HEK293T (cell line): ENCODE measurements at places on chromosomes 4 and X.

DNA sequence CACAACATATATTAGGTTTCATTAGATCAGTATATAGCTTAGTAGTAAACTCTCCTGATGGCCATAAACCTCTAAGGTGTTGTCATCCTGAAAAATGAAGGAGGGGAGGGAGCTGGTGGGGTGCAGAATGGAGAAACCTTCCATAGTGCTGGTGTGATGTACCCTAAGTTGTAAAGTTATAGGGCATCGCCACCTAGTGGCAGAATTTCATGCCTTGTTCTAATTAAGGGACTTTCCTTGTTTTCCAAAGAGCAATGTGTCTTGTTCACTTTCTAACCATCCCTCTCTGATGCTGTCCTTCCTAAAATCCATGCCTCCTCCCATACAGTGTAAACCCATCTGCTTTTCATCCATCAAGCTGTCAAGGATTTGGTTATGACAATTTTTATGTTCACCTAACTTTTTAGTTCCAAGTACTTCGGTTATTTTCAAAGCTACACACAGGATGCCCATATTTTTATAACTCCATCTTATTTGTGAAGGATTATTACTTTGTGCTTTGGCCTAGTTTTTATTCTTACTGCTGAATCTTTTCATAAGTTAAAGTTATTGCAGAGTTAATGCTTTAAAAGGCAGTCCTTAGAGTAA is 4.5 kb downstream of the NBDY start:
- peak; percentile 14 for DNase-seq

GRCh38 chr4:5708449-5709206 is at the start of gene EVC2:
EVC2 (minus strand) TSS chr4:5708559; CDS start chr4:5708513, 46 bp downstream.
- no peak for DNase-seq

DNA sequence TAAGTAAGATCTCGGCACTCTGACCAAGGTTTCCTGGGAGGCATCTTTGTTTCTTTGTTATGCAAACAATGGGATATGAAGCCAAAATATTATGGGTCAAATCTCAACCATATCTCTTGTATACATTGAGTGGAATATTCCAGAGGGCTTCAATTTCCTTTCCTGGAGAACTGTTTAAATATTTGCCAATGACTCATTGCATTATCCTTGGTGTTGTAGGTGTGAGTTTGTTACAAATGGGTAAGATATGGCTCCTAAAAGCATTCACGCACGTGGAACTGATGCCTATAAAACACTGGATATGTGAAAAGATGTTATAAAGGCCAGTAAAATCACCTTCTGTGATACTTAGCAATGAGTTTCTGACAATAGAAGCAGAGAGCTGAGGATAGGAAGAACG is 150.5 kb upstream of the WDR1 start:
- DNase-seq = no peak

GRCh38 chr4:1793496-1793840 is 375 bp downstream of the FGFR3 start:
- DNase-seq = peak; percentile 69

- no peak for DNase-seq
Observed at GRCh38 chr4:85358831-85359230, 116.1 kb upstream of the ARHGAP24 start.

GRCh38 chrX:20432048-20432447 is 165.3 kb upstream of the RPS6KA3 start:
- no peak for DNase-seq

- no peak for DNase-seq
Observed at GRCh38 chr4:153481478-153481877, 15.3 kb downstream of the TMEM131L start.

DNA sequence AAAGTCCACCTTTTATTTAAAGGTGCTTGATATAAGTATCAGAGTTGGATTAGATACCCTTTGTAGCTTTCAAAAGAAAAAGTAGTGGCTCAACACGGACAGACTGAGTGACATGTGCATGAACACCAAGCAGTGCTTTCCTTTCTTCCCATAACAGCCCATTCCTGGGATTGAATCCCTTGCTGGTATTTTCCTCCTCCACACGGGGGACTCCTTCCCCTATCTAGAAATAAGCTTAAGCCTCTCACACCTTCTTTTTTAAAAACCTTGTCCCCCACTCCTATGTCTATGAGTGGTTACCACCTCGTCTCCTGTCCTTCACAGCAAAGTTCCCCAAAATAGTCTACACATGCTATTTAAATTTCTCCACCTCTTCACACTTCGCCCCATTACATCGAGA is 5.1 kb downstream of the AP1S2 start:
- DNase-seq = peak; percentile 31

GRCh38 chrX:110462957-110463356 is 104.3 kb downstream of the RTL9 start:
- no peak for DNase-seq

DNA sequence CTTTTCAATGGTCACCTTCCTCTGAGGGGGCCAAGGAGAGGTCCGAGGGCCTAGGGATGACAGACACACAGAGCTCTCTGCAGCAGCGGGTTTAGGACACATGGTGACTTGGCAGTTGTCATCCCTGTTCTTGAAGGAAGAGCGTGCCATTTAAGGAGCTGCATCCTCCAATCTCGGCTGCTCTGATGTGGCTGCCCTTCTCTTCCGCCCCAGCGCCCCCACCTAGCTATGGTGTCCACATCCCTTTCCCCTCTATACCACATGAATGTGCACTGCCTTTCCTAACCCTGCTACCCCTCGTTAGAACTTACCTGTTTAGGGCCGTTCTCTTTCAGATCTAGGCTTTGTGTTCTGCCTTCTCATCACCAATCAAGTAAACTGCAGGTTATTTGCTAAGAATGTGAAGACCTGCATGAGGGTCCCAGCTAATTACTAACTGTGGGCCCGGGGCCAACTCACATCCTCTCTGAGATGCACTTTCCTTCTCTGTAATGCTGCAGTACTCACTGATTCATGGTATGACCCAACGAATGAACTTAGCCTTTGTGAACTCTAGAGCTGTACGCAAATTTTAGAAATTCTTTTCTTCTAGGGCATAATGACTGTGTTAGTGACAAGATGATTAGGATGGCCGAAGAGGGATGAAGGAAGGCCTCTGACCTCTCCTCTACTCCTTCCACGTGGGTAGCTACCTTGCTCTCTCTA is 38.2 kb downstream of the CHST7 start:
- DNase-seq = no peak

DNA sequence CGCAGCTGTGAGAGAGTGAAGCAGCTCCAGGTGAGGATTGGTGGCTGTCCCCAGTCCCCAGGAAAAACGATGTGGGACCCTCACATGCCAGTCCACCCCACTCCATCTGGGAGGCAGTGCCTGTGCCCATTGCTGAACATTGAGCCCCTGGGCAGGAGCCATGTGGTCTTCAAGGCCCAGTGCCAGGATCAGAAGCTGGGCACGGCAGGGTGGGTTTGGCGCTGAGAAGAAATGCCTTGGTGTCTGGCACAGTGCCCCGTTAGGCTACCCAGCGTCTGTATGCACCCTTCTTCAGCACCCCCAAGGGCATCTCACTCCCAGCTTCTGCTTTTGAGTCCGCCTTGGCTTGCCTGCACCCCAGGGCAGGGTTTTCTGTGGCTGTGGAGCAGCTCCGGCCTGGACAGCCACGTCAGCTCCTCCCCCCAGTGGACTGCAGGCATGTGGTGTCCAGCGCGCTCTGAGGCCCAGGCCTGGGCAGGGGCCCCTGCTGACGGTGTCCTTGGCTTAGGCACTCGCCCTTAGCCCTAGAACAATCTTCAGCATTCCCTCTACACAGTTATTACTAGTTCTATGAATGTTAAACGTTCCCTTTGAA is 28.6 kb downstream of the RGS12 start:
- no peak for DNase-seq

GRCh38 chr4:475962-476361 is 23.0 kb downstream of the ZNF721 start:
- DNase-seq = no peak

GRCh38 chr4:3342182-3342854 is 49.5 kb downstream of the RGS12 start:
- DNase-seq = peak; percentile 6

- DNase-seq = no peak
Observed at GRCh38 chrX:21766101-21766500, 8.2 kb upstream of the SMPX start.

GRCh38 chrX:115622534-115622933 is 61.6 kb downstream of the PLS3 start:
- no peak for DNase-seq

DNA sequence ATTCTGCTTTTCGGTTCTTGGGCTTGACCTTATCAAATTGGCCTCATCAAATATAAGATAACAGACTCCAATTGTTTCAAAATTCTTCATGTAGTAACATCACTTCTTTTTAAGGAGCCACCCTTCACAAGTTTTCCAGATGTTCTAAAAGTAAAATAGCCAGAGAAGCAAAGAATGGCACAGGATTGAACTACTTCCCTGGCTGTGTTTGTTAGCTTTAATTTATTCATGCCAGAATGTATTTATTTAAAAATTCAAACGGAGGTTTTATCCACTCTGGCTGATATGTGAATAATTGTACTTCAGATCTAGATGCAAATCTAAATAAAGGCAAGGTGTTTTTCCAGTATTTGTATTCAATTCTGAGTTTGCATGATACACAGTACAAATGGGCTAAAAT is 581.3 kb upstream of the TENM3 start:
- DNase-seq = no peak

- no peak for DNase-seq
Observed at GRCh38 chr4:110676241-110676640, 53.4 kb upstream of the PITX2 start.

DNA sequence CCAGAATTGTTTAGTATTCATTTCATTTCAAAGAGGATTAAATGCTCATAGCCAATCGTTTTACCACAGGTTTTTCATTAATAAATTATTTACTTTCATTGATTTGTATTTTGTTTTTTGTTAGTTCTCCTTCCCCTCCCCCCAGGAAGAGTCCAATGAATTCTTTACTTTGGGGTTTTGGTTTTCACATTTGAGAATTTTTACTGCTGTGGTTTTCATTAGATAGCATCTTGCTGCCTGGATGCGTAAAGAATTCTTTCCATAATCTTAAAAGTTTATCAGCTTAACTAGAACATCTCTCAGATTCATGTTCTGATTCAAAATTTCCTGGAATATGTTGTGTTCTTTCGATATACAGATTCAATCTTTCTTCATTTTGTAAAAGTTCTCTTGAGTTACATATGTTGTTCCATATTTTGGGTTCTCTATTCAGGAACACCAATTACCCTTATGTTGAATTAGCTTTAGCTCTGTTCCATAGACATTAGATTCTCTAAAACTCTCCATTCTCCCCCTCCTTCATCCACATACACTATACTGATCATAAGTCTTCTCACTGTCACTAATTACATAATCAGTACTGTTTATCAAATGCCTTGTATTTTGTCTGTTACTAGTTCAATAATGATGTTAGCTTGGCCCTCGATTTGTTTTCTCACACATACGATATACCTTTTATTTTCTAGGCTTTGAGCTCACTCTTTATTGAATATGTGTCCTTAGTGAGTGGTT is 184.4 kb downstream of the CAMK2D start:
- no peak for DNase-seq

DNA sequence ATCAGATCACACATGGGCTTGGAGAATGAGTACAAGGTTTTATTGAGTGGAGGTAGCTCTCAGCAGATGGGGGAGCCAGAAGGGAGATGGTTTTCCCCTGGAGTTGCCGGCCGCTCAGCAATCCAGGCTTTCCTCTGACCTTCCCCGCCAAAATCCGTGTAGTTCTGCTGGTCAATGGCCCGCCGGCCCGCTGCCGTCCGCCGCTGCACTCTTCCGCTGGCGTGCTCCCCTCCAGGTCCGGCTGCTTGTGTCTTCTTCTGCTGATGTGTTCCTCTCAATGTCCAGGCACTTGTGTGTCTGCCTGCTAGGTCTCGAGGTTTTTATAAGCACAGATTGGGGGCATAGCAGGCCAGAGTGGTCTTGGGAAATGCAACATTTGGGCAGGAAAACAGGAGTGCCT is 14.4 kb upstream of the MXRA5 start:
- no peak for DNase-seq

DNA sequence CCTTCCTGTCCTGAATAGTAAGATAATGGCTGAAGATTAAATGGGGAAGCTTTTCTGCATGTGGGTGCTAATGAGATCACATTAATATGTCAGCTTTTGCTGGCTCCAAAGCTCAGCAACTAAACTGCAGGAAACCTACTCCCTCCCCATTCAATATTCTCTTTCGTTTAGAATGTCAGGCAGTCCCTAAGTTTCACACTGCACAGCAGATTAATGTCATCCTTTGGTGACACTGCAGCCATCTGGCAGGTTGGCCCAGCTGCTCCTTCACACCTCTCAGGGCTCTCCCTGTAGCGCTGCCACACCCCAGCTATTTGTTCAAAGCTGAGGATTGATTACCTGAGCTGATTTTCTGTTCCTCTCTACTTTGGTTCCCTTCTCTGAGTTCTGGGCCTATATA is 110.5 kb downstream of the KDR start:
- no peak for DNase-seq

- DNase-seq = no peak
Observed at GRCh38 chrX:67610282-67610681, 66.5 kb downstream of the AR start.

GRCh38 chrX:69107231-69107739 is 58.0 kb downstream of the PJA1 start:
- peak; percentile 48 for DNase-seq

DNA sequence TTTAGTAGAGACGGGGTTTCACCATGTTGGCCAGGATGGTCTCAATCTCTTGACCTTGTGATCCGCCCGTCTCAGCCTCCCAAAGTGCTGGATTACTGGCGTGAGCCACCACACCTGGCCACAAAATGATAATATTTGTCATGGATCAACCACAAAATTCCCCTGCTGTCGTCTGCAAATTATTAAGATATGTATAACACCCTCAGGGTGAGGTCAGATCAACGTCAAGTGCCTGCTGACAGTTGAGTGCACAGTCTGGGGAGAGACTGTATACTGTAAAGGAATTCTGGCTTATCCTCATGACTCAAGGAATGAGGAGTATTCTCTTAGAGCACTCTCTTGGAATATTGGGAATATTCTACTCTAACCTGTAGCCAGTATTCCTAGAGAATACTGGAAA is 11.2 kb downstream of the EPGN start:
- DNase-seq = no peak

- no peak for DNase-seq
Observed at GRCh38 chr4:73776321-73776729, 36.0 kb downstream of the CXCL8 start.

- DNase-seq = peak; percentile 29
Observed at GRCh38 chrX:76555816-76556215, 128.3 kb downstream of the MAGEE1 start.

GRCh38 chr4:82851885-82852750 is 38.8 kb downstream of the SEC31A start:
- DNase-seq = peak; percentile 32

GRCh38 chr4:172707622-172708021 is 461.0 kb upstream of the GALNT7 start:
- DNase-seq = no peak

DNA sequence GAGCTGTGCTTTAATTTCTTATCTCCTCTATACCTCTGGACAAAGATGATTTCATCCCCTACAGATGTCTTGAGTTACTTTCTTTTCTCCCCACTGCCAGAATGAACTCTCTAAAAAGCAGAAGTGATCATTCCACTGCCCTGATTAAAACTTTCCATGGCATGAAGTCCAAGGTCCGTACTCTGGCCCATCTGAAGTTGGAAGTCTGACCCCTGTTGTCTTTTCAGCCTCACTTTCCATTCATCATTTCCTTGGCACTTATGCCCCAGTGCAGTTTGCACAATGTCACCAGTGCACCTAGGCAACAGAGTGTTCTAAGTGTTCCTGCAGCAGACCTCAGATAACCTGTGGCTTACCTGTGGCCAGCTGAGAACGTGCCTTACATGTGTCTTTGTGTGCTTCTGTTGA is 242.4 kb downstream of the FRAS1 start:
- DNase-seq = no peak

GRCh38 chr4:104859601-104860237 is 287.0 kb upstream of the TET2 start:
- no peak for DNase-seq
